ENCODE measurements at places on chromosomes 4 and X. TPM values are rescaled to one million over a fixed set of nuclear protein-coding genes. Genes with fewer than 3 reads are reported as not detected.

DNA sequence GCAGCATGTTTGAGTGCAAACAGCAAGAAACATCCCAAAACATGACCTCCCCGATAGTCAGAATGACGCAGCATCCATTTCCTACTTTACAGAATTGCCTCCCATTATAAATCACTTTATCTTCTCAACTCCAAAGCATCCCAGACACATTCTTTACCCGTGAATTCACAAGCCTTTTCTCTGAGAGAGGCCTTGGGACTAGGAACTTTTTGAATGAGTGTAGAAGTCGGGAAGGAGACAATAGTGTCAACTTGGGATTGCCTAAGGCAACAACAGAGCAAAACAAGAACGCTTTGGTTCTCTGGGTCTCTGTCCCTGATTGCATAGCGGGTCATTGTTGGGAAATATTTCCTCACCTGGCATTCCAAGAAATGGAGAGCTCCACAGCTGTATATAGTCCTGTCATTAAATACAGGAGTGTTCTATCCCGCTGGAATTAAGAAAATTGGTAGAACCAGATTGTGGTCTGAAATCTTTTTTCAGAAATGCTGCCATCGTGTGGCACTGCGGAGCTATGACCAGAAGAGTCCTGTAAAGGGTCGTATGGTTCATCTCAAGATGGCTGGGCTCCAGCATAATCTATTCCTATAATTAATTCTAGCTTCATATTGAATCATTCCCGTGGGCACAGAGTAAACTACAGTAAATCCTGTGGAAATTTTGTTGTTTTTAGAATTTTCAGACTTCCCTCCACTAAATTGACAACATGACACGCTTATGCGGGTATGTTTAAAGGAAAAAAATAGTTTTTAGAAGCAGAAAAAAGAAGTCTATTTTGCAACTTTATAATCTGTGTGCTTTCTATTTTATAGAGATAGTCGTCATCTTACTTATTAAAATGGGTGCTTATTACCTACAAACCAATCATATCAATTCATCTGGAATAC, 2.0 kb upstream of the SPP1 start:
- H3K27ac ChIP-seq, result no peak overlapping the region
- H3K36me3 ChIP-seq, result no peaks in the 10 kb centered on the region
- DNase-seq, result peak; percentile 58

PAGE2 gene
- total RNA-seq, result not detected

DNA sequence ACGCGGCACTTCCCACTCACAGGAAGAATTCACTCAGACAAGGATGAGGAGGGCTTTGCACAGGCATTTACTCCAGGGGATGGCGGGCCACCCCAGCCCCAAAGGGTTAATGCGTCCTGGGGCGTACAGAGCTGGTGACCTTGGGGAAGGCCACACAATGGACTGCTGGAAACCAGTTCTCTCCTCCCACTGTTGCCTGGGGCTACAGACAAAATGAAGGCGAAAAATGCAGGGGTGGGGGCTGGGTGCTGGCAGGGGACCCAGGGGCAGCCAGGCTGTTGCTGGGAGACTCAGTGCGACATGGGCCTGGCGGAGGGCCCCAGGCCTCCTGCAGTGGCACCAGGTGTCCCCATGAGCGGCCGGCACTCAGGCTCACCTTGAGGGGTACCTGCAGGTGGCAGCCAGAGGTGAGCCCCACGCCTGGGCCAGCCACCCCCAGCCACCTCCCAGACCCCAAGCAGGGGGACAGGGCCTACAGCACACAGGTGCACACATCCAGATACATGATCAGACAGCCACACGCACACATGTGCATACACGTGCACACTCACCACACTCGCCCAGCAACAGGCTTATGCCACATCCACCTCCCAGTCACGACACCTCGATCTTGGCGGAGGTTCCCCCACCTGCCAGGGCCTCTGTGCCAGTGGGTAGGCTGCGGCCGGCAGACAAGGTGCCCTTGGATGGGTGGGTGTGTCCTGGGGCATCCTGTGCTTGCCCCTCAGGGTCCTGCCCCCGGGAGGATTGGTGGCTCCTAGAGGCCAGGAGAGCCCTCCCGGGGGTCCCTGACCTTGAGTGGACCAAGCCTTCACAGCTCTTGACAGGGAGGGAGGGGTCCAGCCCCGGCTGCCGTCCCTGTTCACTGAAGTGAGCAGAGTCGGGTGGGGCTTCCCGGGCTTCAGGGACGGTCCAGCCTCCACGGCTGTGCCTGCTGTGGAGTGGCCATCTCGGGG, 13.1 kb downstream of the NAT8L start:
- no peak overlapping the region for H3K4me3 ChIP-seq
- DNase-seq, result no peak
- no peaks in the 10 kb centered on the region for H3K27me3 ChIP-seq
- no peaks in the 10 kb centered on the region for H3K36me3 ChIP-seq
- H3K4me1 ChIP-seq, result no peaks in the 10 kb centered on the region

CACNA1F gene
- total RNA-seq, result 0.94 TPM

USP17L10 gene
- not detected for total RNA-seq

DNA sequence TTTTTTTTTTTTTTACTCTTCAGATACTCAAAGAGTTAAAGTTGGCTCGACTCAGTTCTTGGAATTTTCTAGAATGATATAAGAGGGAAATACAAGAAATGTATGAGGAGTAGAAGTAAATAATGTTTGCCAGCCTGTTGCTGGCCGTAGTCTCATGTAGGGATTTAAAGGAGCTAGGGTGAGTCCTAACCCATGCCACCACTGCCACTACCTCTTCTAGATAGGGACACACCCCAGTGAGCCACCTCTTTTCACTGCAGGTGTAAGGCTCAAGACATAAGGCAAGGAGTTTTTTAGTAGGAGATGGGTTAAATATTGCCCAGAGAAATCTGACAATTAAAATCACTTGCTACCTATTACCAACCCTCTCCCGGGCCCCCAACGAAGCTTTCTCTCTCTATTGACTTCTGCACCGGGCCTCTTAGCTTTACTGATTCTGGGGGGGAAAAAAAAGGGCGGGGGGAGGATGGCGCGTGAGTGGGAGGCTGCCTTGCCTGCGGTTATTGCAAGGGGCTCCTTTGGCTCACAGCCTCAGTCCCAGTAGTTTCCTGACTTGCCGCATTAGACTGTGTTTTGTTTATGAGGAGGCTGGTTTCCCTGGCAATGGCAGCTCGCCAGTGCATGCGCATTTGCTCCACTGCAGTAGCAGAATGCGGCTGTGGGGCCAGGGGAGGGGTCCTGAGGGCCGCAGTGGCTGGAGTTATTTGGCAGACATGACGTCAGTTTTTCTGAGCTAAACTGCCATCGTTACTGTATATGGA, 3.0 kb downstream of the LINC00632 start:
- no peaks in the 10 kb centered on the region for H3K4me1 ChIP-seq
- H3K27ac ChIP-seq, result peak overlapping the region; percentile 73
- H3K27me3 ChIP-seq, result no peaks in the 10 kb centered on the region
- peak; percentile 82 for DNase-seq
- peak overlapping the region; percentile 53 for H3K4me3 ChIP-seq
- H3K36me3 ChIP-seq, result no peaks in the 10 kb centered on the region

- H3K27ac ChIP-seq, result no peak overlapping the region
- no peaks in the 10 kb centered on the region for H3K27me3 ChIP-seq
- no peaks in the 10 kb centered on the region for H3K36me3 ChIP-seq
- peaks cover 2% of the 10 kb centered on the region for H3K4me1 ChIP-seq
- no peak overlapping the region for H3K4me3 ChIP-seq
These were observed 18.8 kb upstream of the OTUD4 start for GRCh38 chr4:145199051-145199716.

DNA sequence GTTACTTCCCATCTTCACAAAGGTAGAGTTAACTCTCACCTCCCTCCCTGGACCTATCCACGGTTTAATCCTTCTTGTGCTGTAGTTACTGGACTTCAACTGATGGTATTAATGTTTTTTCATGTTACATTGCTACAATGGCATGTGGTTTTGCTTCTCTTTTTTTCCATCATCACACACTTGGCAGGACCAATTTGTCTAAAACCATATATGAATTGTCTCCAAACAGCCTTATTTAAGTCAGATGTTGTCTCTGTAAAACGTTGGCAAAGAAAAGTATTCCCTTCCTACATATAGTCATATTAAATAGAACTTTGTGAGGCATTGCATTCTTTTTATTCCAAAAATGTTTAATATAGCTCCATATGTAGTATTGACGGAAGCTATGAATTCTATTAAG, 15.5 kb downstream of the PRRG1 start:
- peaks cover 5% of the 10 kb centered on the region for H3K4me1 ChIP-seq
- H3K27me3 ChIP-seq, result no peaks in the 10 kb centered on the region
- DNase-seq, result no peak
- H3K36me3 ChIP-seq, result peaks cover 12% of the 10 kb centered on the region
- no peak overlapping the region for H3K27ac ChIP-seq

GRCh38 chr4:41214825-41215146, 444 bp upstream of the APBB2 start:
- H3K4me1 ChIP-seq, result peaks cover 3% of the 10 kb centered on the region
- H3K27ac ChIP-seq, result no peak overlapping the region
- peaks cover 2% of the 10 kb centered on the region for H3K27me3 ChIP-seq
- no peak for DNase-seq
- H3K36me3 ChIP-seq, result no peaks in the 10 kb centered on the region

GRCh38 chr4:155571184-155571944, 95.3 kb upstream of the GUCY1A1 start:
- no peak overlapping the region for H3K27ac ChIP-seq
- H3K36me3 ChIP-seq, result no peaks in the 10 kb centered on the region
- DNase-seq, result no peak
- H3K4me1 ChIP-seq, result no peaks in the 10 kb centered on the region
- H3K4me3 ChIP-seq, result no peak overlapping the region
- no peaks in the 10 kb centered on the region for H3K27me3 ChIP-seq

- H3K4me1 ChIP-seq, result no peaks in the 10 kb centered on the region
- no peak overlapping the region for H3K4me3 ChIP-seq
- DNase-seq, result no peak
- no peaks in the 10 kb centered on the region for H3K36me3 ChIP-seq
These were observed 54.8 kb downstream of the TBL1X start for GRCh38 chrX:9519546-9520216.

- H3K27me3 ChIP-seq, result no peaks in the 10 kb centered on the region
- no peak for DNase-seq
- no peak overlapping the region for H3K27ac ChIP-seq
- H3K4me3 ChIP-seq, result no peak overlapping the region
- no peaks in the 10 kb centered on the region for H3K4me1 ChIP-seq
- peaks cover 35% of the 10 kb centered on the region for H3K36me3 ChIP-seq
These were observed 972.5 kb downstream of the CCSER1 start for GRCh38 chr4:91099666-91100065.

DNA sequence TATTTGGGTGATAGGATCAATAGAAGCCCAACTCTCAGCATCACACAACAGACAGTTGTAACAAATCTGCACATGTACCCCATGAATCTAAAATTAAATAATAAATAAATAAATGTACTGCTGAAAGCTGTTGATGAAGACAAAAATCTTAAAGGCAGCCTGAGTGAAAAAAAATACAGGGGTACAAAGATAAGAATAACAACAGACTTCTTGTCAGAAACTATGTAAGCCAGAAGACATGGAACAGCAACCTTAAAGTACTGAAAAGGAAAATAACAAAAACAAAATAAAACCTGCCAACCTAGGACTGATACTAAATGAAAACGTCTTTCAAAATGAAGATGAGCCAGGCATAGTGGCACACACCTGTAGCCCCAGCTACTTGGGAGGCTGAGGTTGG, 25.0 kb upstream of the PDLIM5 start:
- no peaks in the 10 kb centered on the region for H3K4me1 ChIP-seq
- peaks cover 5% of the 10 kb centered on the region for H3K36me3 ChIP-seq
- no peak for DNase-seq
- no peaks in the 10 kb centered on the region for H3K27me3 ChIP-seq
- H3K4me3 ChIP-seq, result no peak overlapping the region

DNA sequence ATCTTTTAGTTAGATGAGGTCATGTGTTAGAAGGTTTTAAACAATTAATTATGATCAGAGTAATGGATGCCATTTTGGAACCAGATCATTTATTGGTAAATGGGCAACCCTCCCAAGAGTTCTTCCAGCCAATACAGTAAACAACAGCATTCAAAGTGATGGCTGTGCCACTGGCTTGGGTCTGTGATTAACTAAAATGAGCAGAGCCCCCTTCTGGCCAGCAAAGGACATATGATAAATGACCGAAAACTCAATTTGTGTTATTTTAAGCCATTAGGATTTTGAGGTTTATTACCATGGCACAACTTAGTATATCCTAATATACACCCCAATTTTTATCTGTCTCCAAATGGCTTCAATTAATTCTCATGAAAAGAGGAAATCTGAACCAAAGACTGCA, 90.8 kb upstream of the NPFFR2 start:
- no peaks in the 10 kb centered on the region for H3K27me3 ChIP-seq
- peak; percentile 55 for DNase-seq
- H3K4me1 ChIP-seq, result no peaks in the 10 kb centered on the region
- peaks cover 30% of the 10 kb centered on the region for H3K36me3 ChIP-seq
- H3K27ac ChIP-seq, result no peak overlapping the region
- H3K4me3 ChIP-seq, result no peak overlapping the region

BEX5 gene
- 7.7 TPM for total RNA-seq

POU3F4 gene
- total RNA-seq, result 0.20 TPM

IL1RAPL1 gene
- total RNA-seq, result 0.33 TPM

USP38 gene
- 14.6 TPM for total RNA-seq

DNA sequence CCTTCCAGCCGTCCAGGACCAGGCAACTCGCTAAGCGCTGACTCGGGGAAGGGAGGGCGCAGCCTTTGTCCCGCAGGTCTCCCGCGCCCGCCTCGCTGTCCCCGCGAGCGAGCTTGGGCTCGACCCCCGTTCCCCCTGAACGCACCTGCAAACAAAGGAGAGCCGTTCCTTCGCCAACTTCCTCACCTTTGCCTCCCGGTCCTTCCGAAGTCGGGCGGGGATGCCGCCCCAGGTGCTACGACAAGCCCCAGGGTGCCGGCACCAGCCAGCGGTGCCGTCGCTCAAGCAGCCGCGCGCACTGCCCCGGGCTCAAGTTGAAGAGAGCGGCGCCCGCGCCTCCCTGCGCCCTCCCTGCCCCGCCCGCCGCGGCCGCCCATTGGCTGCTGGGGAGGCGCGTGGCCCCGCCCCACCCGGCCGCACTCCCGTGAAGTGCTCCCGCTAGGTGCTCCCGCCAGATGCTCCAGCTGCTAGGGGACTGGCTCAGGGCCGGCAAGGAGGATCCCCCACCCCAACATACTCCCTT, 107.1 kb downstream of the NSUN7 start:
- no peak overlapping the region for H3K27ac ChIP-seq
- no peaks in the 10 kb centered on the region for H3K27me3 ChIP-seq
- no peaks in the 10 kb centered on the region for H3K4me1 ChIP-seq
- H3K36me3 ChIP-seq, result peaks cover 11% of the 10 kb centered on the region

CXCL6 gene
- 0.85 TPM for total RNA-seq

- H3K4me1 ChIP-seq, result no peaks in the 10 kb centered on the region
- no peak overlapping the region for H3K4me3 ChIP-seq
- H3K27ac ChIP-seq, result no peak overlapping the region
- H3K27me3 ChIP-seq, result no peaks in the 10 kb centered on the region
These were observed 154.0 kb downstream of the RBMX2 start for GRCh38 chrX:130555757-130556156.

- no peak overlapping the region for H3K27ac ChIP-seq
- no peak for DNase-seq
- no peak overlapping the region for H3K4me3 ChIP-seq
- H3K4me1 ChIP-seq, result no peaks in the 10 kb centered on the region
- no peaks in the 10 kb centered on the region for H3K27me3 ChIP-seq
These were observed 552.6 kb downstream of the PCDH19 start for GRCh38 chrX:99857455-99857854.

DNA sequence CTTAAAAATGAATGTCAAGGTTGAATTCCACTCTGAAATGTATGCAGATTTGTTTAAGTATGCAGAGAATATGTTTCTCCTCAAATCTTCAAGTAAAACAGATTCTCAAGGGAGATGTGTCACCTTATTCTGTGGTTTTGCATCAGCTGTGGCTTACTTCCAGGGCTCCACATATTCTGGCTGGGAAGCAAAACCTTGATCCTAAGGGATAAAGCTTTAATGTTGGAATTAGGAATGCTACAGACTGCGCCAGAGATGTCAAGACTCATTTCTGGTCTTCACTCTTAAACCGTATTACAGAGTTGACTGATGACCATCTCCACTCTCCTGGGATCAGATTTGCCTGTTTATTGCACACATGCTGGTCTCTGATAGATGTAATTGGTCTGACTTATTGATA, 143.9 kb upstream of the DIPK2B start:
- no peaks in the 10 kb centered on the region for H3K4me1 ChIP-seq
- peaks cover 4% of the 10 kb centered on the region for H3K36me3 ChIP-seq

Data from H9 (cell line).